ENCODE measurements at places on chromosomes 12 and 14.

GRCh38 chr12:57935839-57936512 is 5.4 kb upstream of the ATP23 start:
- DNase-seq = peak; percentile 87

GRCh38 chr14:49487238-49487637 is 98.9 kb downstream of the RPS29 start:
- no peak for DNase-seq

GRCh38 chr14:46574221-46574977 is 77.2 kb downstream of the RPL10L start:
- peak; percentile 82 for DNase-seq

DNA sequence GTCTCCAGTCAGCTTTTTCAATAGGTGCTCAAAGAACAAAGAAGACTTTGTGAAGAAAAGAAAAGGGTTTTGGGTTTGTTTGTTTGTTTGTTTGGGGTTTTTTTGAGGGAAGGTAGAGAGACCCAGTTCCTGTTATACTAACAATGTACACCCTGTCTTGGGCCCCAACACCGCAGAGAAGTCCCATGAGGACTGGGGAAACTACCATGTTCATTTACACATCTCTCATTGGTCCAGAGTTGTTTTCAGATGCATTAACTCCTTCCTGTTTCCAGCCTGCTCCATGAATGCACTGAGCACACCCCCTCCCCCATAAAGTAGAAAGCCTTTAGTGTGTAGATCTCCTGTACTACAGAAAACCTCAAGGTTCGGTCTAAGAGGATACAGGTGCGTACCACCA is 51.1 kb upstream of the SLC8A3 start:
- DNase-seq = no peak

- DNase-seq = no peak
Measured at GRCh38 chr12:2341051-2341751, 288.4 kb downstream of the CACNA1C start.

- DNase-seq = peak; percentile 93
Measured at GRCh38 chr12:52148464-52149181, 43.2 kb downstream of the KRT80 start.

Measured in bronchial epithelial cell (primary cell).